Type B pancreatic cell (in vitro differentiated cells): ENCODE measurements at places on chromosomes 6 and 20. TPM values are rescaled to one million over a fixed set of nuclear protein-coding genes. Genes with fewer than 3 reads are reported as not detected.

GRM1 gene
- total RNA-seq: 0.39 and 0.43 TPM in 2 replicates

GPR63 gene
- total RNA-seq: 4.0 and 4.2 TPM in 2 replicates

TSPO2 gene
- total RNA-seq: not detected in 2 replicates

CFB gene
- total RNA-seq: 7.8 and 13.6 TPM in 2 replicates

TPBG gene
- 16.9 and 168 TPM in 2 replicates for total RNA-seq

SCUBE3 gene
- total RNA-seq: 14.7 and 14.9 TPM in 2 replicates

GPRC6A gene
- 0.12 and 0.19 TPM in 2 replicates for total RNA-seq

PACSIN1 gene
- 3.4 and 12.5 TPM in 2 replicates for total RNA-seq

STMND1 gene
- 0.43 and 2.2 TPM in 2 replicates for total RNA-seq

FHL5 gene
- total RNA-seq: 0.14 and 0.41 TPM in 2 replicates

CGA gene
- total RNA-seq: 0.43 and 30.3 TPM in 2 replicates

PPP1R16B gene
- 0.31 TPM in 1 of 2 replicates, not detected in the other for total RNA-seq

HTR1E gene
- total RNA-seq: 0.39 and 0.52 TPM in 2 replicates

SNHG17 gene
- 37.2 and 57.0 TPM in 2 replicates for total RNA-seq
